ENCODE measurements at places on chromosomes 7 and 10. TPM values are rescaled to one million over a fixed set of nuclear protein-coding genes. Genes with fewer than 3 reads are reported as not detected.
A peak's percentile ranks its signal among the peaks of the same experiment; 100 is the strongest.

GRCh38 chr7:104136561-104136960 lies 71.3 kb downstream of the ORC5 start:
- no peaks in the 10 kb centered on the region for H3K4me1 ChIP-seq
- H3K36me3 ChIP-seq, result peaks cover 3% of the 10 kb centered on the region
- H3K27me3 ChIP-seq, result no peaks in the 10 kb centered on the region
- DNase-seq, result no peak
- no peak overlapping the region for H3K4me3 ChIP-seq

DNA sequence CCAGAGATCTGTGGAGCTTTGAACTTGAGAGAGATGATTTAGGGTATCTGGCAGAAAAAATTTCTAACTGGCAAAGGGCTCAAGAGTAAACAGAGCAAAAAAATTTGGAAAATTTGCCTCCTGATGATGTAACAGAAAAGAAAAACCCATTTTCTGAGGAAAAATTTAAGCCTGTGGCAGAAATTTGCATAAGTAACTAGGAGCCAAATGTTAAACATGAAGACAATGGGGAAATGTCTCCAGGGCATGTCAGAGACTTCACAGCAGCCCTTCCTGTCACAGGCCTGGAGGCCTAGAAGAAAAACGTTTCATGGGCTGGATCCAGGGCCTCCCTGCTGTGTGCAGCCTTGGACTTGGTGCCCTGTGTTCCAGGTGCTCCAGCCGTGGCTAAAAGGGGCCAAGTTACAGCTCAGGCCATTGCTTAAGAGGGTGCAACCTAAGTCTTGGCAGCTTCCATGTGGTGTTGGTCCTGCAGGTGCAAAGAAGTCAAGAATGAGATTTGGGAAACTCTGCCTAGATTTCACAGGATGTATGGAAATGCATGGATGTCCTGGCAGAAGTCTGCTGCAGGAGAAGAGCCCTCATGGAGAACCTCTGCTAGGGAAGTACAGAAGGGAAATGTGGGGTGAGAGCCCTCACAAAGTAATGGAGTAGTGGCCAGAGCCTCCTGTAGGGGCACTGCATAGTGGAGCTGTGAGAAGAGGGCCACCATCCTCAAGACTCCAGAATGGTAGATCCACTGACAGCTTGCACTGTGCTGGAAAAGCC lies 8.1 kb downstream of the SEMA3D start:
- H3K4me3 ChIP-seq, result no peak overlapping the region
- no peaks in the 10 kb centered on the region for H3K4me1 ChIP-seq

The NUDT1 gene
- 34.2 TPM for total RNA-seq

- H3K36me3 ChIP-seq, result no peaks in the 10 kb centered on the region
- no peak for DNase-seq
- H3K27me3 ChIP-seq, result no peaks in the 10 kb centered on the region
- no peaks in the 10 kb centered on the region for H3K4me1 ChIP-seq
Observed at GRCh38 chr7:66296001-66296521, 90.9 kb downstream of the TPST1 start.

The DENND10 gene
- 55.2 TPM for total RNA-seq

The SPOCK2 gene
- 188 TPM for total RNA-seq

DNA sequence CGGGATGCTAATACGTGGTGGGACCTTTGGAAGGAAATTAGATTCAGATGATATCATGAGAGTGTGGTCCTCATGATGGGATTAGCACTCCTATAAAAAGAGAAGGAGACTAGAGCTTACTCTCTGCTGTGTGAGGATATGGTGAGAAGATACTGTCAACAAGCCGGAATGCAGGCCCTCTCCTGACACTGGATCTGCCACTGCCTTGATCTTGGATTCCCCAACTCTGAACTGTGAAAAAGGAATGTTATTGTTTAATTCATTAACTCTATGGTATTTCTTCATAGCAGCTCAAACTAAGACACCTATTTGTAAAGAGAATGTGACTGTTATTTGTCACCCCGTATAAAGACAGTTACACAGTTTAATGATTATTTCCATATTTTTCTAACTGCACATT lies 1227.5 kb upstream of the C7orf33 start:
- no peaks in the 10 kb centered on the region for H3K36me3 ChIP-seq
- H3K27me3 ChIP-seq, result no peaks in the 10 kb centered on the region
- no peak overlapping the region for H3K4me3 ChIP-seq
- no peak for DNase-seq

GRCh38 chr7:45199506-45199905 lies 41.9 kb downstream of the RAMP3 start:
- H3K27ac ChIP-seq, result no peak overlapping the region
- DNase-seq, result no peak
- H3K4me1 ChIP-seq, result peaks cover 3% of the 10 kb centered on the region
- no peak overlapping the region for H3K4me3 ChIP-seq
- H3K27me3 ChIP-seq, result no peaks in the 10 kb centered on the region

The ACSM6 gene
- total RNA-seq, result not detected

- no peaks in the 10 kb centered on the region for H3K27me3 ChIP-seq
- H3K4me3 ChIP-seq, result no peak overlapping the region
- no peaks in the 10 kb centered on the region for H3K4me1 ChIP-seq
- H3K27ac ChIP-seq, result no peak overlapping the region
- H3K36me3 ChIP-seq, result peaks cover 4% of the 10 kb centered on the region
Observed at GRCh38 chr10:63431962-63432797, 33.6 kb downstream of the JMJD1C start.

DNA sequence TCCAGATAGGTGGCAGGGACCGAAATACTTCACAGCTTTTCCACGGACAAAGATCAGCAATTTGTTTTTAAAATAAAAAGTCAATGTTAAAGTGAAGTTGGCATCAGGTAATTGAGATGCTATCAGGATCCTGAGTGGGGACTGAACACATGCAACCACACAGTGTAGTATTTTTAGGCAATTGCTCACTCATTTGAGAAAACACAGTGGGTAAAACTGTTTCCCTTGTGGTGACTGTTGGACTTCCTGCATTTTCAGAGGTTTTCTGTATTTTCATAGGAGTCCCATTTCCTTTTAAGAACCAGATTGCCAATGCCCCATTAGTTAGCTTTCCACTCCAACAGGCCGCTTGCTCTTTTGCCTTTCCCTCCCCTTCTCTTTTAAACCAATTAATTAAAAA lies 159.5 kb upstream of the ZNF32 start:
- no peak overlapping the region for H3K27ac ChIP-seq
- DNase-seq, result no peak
- H3K36me3 ChIP-seq, result no peaks in the 10 kb centered on the region
- no peaks in the 10 kb centered on the region for H3K27me3 ChIP-seq

DNA sequence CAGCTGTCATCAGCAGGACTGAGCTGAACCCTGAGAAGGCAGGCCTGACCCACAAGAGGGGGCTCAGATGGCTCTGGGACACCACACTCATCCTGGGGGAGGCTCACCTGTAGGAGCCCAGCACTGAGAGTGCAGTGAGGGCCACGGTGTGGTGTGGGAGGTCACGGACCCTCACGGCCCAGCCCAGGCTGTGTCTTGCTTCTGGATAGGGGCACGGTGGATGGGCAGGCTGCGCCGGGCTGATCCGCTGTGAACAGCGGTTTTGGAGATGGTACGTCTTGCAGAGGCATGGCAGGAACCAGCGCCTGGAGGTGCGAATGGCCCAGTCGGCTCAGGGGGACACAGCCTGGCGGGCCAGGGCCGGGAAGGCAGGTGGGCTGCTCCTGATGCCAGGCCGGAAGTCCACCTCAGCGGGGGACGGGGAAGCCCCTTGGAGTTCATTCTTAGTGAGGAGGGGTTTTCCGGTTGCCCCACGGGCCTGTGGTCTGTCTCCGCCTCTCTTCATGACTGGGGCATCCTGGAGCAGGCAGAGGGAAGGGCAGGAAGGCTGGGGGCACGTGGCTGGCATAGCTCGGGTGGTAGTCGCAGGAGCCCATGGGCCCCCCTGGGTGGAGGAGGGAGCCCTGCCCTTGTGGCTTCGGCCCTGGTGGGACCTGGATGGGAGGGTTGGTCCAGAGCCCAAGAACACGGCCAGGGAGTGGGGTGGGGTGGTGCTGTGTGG lies 112.5 kb downstream of the UNCX start:
- H3K27ac ChIP-seq, result no peak overlapping the region
- no peak overlapping the region for H3K4me3 ChIP-seq
- H3K36me3 ChIP-seq, result peaks cover 3% of the 10 kb centered on the region
- DNase-seq, result no peak

The GARIN1A gene
- total RNA-seq, result 0.50 TPM

The DRGX gene
- total RNA-seq, result 3.4 TPM

DNA sequence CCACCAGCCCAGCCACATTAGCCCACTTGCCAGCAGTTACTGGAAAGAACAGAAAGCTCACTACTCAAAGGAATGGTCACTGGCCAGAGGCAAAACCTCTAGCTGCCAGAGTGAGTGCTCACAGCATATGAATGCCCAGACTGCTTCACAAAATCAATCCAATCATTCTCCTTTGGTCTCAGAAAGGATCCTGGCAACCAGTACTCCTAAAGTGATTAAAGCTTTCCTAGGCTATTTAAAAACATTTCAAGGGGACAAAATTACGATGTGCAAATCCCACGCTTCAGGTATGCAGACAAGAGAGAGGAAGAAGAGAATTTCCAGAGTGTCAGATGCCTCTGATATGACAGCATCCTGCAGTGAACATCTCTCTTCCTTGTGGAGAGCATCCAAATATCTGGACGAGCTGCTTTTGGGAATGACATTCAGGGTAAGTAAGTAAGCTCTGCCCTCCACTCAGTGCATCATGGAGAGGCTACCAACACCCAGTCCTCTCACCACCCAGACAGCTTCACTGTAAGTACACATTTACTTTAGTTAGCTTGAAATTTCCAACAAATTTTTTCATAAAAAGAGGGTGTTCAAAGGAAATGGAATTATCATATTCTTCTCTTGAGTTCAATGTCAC lies 25.1 kb downstream of the ICA1 start:
- DNase-seq, result peak; percentile 63
- H3K27ac ChIP-seq, result no peak overlapping the region
- H3K27me3 ChIP-seq, result no peaks in the 10 kb centered on the region
- H3K4me1 ChIP-seq, result peaks cover 3% of the 10 kb centered on the region
- no peaks in the 10 kb centered on the region for H3K36me3 ChIP-seq

DNA sequence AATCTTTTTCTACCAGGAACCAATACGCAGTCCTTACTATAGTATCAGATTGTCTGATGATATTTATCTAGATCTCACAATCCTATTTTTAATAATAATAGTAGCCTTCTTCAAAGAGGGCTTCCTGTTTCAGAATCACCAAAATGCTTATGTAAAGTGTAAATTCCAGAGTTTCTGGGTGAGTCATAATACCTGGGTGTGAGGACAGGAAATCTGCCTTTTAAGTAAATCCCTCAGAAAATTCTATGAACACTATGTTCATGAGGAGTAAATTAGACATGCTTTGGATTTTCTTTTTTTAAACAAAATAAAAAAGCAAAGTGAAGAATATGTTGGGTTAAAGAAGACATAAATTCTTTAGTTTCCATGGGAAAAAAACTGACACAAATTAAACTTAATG lies 20.5 kb downstream of the DKK1 start:
- no peaks in the 10 kb centered on the region for H3K27me3 ChIP-seq
- H3K4me3 ChIP-seq, result no peak overlapping the region
- no peaks in the 10 kb centered on the region for H3K36me3 ChIP-seq

- peak overlapping the region; percentile 83 for H3K4me3 ChIP-seq
- no peak overlapping the region for H3K27ac ChIP-seq
- DNase-seq, result no peak
- no peaks in the 10 kb centered on the region for H3K36me3 ChIP-seq
- peaks cover 29% of the 10 kb centered on the region for H3K27me3 ChIP-seq
Observed at GRCh38 chr7:24979470-24979862, 512 bp downstream of the OSBPL3 start.

DNA sequence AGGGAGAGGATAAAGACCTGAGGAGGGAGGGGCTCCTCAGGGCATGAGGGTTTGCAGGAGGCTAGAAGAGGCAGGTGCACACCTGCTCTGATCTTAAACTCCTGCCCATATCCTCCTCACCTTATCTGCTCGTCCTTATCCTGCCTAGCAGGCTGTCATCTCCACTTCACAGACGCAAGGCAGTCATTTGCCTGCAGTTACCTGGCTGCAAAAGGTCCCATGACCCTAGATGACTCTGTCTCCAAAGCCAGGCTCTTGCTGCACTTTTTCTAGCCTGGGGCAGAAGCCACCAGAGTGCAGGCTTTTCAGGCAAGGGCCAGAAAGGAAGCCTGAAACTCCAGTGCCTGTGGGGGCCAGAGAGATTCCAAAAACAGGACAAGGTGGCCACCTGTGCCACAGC lies 1.7 kb upstream of the ZNF853 start:
- H3K4me1 ChIP-seq, result peaks cover 20% of the 10 kb centered on the region
- H3K4me3 ChIP-seq, result no peak overlapping the region
- H3K27ac ChIP-seq, result no peak overlapping the region
- H3K36me3 ChIP-seq, result peaks cover 35% of the 10 kb centered on the region
- no peaks in the 10 kb centered on the region for H3K27me3 ChIP-seq
- DNase-seq, result no peak

DNA sequence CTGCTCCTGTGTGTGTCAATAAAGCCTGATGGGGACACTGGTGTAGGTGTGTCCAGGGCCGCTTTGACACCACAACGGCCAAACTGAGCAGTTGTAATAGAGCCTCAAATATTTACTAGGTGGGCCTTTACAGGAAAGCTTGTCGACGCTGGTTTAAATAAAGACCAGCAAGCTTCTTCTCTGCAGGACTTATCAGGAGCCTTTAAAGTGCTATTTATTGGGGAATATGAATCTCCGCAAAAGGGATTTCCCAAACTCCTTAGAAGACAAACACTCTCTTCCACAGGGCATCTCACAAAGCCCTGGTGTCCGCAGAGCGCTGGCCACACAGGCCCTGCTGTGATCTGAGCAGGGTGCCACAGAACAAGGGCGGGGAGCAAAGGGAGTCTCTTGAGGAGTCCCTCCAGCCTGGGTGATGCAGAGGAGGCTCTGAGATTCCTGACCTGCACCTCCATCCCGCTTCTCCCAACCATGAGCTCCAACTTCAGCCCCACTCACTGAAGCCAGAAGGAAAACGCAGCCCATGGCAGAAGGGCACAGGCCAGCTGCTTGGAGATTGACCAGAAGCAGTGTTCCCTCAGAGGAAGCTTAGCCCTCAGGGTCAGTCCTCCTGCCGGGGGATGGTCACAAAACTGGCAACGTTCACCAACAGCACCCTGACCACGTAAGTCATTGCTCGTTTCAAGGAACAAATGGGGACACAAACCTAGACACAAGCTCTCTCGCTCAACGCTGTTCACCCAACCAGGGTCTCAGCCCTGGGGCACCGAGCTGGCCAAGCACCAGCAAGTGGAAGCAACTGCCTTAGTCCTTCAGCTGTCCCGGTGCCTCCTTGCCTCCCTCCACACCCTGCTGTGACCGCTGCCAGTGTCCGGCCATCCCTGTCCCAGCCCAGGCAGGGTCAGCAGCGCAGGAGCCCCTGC lies 129.5 kb downstream of the OAT start:
- no peaks in the 10 kb centered on the region for H3K36me3 ChIP-seq
- DNase-seq, result no peak
- H3K27ac ChIP-seq, result no peak overlapping the region
- H3K27me3 ChIP-seq, result no peaks in the 10 kb centered on the region
- no peak overlapping the region for H3K4me3 ChIP-seq

The BHLHA15 gene
- 0.99 TPM for total RNA-seq

GRCh38 chr10:74842301-74842954 lies 16.0 kb downstream of the KAT6B start:
- no peaks in the 10 kb centered on the region for H3K27me3 ChIP-seq
- H3K4me3 ChIP-seq, result no peak overlapping the region
- DNase-seq, result no peak
- H3K36me3 ChIP-seq, result peaks cover 11% of the 10 kb centered on the region
- no peaks in the 10 kb centered on the region for H3K4me1 ChIP-seq
- H3K27ac ChIP-seq, result no peak overlapping the region

All from spinal cord (tissue), 10 donors.